ENCODE measurements at places on chromosomes 6 and 20. TPM values are rescaled to one million over a fixed set of nuclear protein-coding genes. Genes with fewer than 3 reads are reported as not detected.

DNA sequence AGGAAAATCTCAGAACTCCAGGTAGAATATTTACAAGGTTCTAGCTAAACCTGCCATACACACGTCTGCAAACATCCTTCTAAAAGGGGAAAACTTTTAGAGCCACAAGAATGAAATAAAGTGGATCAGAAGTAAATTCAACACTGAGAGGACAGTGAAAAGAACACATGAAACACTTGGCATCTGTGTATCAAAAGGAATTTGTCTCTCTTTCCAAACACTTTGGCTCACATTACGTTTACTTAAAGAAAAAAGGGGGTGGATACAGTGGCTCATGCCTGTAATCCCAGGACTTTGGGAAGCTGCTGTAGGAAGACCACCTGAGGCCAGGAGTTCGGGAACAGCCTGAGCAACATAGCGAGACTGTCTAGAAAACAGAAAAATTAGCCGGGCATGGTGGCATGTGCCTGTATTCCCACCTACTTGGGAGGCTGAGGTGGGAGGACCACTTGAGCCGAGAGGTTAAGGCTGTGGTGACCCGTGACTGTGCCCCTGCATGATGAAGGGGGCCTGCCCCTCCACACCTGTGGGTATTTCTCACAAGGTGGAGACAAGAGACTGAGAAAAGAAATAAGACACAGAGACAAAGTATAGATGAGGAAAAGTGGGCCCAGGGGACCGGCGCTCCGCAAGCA is 35.4 kb downstream of the NINL start:
- no peak for DNase-seq

DNA sequence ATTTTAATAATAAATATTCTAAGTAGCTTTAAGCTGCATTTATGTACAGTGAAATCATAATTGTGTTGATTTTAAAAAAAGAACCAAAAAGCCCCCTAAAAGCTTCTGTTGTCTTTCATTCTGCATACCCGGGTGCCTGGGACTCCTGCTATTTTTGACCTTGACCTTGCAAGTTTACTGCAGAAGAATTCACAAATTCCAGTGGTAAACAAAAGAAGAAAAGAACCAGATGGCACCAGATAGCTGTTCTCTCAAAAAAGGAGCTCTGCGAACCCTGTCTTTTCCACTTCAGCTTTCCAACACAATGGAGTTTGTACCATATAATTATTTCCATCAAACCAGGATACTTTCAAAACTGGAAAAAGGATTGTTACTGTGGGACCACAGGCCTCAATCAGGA is 363.3 kb downstream of the SMOC2 start:
- DNase-seq = no peak

GRCh38 chr6:112247275-112247674 is 7.1 kb downstream of the LAMA4 start:
- no peak for DNase-seq

DNA sequence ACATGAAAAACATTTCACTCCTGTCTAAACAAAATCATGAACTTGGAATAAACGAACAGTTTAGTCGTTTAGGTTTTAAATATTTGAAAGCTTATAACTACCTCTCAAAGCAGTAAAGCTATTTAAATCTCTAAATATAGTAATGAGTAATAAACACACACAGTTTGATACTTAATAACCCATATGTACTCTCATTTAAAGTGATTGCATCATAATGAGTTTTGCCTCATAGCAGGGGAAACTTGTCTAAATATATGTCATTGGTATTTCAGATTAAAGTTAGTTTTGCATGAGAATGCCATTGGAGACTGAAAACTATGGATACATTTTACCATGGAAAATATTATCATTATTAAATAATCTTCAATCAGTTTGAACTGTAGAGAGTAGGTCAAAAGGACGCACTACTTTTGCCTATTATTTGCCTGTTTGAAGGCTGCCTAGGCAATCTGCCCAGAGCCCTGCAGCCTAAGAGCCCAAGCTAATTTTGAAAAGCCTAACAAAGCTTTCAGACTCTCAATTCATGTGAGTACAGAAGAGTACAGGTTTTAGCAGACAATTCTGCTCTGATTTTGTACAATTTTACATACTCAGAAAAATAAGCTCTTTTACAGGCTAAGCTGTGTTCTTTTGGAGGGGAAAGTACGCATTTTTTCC is 632.8 kb downstream of the HACE1 start:
- DNase-seq = no peak

DNA sequence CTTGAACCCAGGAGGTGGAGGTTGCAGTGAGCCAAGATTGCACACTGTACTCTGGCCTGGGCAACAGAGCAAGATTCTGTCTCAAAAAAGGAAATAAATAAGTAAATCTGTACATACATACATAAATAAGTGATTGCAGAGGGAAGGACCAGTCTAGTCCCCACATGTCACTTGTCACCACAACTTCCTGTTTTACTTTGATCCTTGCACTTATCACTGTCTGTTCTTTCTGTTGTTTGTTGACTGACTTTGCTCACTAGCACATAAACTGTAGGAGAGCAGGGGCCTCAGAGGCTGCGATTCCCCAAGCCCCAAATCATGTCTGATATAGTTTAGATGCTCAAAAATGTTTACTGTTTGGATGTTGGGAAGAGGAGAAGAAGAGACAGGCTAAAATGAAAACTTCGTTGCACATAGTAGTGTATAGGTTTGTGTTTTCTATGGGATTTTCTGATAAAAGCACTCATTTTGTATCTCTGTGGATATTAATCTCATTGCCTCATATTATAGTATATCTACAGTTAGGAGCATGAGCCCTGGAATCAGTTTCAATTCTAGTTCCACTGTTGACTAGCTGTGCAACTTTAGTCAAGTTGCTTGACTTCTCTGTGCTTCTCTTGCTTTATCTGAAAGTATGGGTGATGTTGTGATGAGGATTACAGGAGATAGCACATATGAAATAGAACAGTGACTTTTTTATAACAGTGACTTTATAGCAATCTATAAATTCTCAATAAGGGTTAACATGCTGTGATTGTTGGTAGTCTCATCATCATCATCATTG is 165.0 kb downstream of the TBC1D7 start:
- DNase-seq = peak; percentile 54

DNA sequence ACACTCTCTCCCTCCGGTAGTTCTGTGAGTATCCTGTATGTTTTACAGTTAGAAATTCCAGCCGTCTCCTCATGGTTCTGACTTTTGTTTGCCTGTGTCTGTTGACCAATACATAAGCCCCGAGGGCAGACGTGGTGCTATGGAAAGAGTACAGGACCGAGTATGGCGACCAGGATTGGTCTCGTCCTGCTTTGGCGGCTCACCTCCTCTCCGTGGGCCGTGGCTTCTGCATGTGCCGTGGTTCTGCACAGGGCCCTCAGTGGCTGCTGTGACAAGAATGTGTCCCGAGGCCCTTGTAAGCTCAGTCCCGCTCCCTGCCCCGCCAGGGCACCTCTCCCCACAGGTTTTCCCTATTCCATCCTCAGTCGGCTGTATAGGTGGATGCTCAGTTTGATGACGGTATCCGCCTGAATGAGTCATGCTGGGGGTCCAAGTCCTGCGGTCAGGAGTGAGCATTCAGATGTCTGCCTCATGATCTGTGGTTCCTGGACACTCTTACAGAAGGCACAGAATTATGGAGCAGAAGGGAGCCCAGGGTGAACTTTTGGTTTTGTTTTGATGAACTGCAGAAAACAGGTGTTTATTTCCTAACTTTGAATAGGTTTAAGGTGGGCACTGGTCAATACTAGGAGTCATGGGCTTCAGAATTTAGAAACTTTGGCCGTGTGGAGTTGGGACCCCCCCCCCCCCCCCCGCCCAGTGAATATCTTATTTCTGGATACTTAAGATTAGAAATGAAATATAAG is 1.2 kb downstream of the ARFGAP1 start:
- DNase-seq = no peak

- DNase-seq = no peak
Measured at GRCh38 chr6:133966654-133967329, 13.8 kb downstream of the TBPL1 start.

- no peak for DNase-seq
Measured at GRCh38 chr6:9083108-9083507, 647.8 kb upstream of the SLC35B3 start.

GRCh38 chr6:124796464-124796970 is 165.7 kb upstream of the RNF217 start:
- DNase-seq = no peak

DNA sequence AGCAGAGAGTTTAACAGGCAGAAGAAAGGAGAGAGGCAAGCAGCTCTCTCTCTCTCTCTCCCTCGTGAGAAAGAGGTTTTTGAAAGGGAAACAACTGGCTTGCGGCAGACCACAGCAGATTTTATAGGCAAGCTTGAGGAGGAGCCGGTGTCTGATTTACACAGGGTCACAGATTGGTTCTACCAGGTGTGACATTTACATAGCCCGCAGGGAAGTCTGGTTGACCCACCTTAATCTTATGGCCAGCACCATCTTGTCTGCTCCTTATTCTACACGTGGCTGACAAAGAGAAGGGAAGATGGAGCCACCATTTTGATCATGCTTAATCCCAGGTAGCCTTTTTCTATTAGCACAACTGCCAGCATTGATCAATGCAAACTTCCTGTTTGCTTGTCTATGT is 65.4 kb downstream of the OR2J2 start:
- no peak for DNase-seq

DNA sequence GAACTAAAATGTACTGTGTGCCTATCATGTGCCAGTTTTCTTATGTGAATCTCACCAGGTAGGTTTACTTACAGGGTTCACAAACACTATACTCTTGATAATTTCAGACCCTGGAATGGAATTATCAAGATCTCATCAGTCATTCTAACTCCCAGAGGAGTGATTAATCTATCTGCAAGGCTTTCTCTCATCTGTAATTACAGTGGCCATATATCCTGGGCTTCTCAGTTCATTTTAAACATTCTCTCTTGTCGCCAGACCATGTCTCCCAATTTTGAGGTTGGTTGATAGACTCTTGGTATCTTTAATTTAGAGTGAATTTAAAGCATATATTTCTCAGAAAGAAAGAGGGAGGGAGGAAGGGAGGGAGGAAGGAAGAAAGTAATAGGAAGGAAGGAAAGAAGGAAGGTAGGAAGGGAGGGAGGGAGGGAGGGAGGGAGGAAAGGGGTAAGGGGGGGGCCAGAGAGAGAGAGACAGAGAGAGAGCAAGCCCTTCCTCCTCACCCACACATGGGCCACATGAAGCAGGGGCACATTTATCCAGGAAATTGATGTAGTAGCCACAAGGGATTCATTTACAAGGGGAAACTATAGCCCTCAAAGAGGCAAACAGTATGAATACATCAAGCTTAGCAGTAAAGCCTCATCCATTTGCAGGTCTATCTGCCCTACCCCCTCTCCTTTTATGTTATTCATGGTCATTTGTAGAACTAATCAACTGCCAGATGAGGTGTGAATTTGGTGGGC is 25.8 kb upstream of the NRSN1 start:
- no peak for DNase-seq

- peak; percentile 65 for DNase-seq
Measured at GRCh38 chr6:31729979-31730630, 1.0 kb upstream of the DDAH2 start.

GRCh38 chr20:10621149-10621548 is 52.6 kb downstream of the JAG1 start:
- no peak for DNase-seq

COL9A3 gene
- polyA plus RNA-seq = 2.6 TPM

ACTL10 gene
- 0.86 TPM for polyA plus RNA-seq

SLC52A3 gene
- not detected for polyA plus RNA-seq

OPRM1 gene
- not detected for polyA plus RNA-seq

SLC22A23 gene
- not detected for polyA plus RNA-seq

CD164 gene
- polyA plus RNA-seq = 44.0 TPM

ATAT1 gene
- polyA plus RNA-seq = 0.68 TPM

DLL1 gene
- not detected for polyA plus RNA-seq

RIPOR2 gene
- polyA plus RNA-seq = 179 TPM

ECT2L gene
- not detected for polyA plus RNA-seq

RIMS4 gene
- not detected for polyA plus RNA-seq

All from CD14-positive monocyte (primary cell).